DMS153 (cell line): ENCODE measurements at places on chromosomes 16 and 17.

DNA sequence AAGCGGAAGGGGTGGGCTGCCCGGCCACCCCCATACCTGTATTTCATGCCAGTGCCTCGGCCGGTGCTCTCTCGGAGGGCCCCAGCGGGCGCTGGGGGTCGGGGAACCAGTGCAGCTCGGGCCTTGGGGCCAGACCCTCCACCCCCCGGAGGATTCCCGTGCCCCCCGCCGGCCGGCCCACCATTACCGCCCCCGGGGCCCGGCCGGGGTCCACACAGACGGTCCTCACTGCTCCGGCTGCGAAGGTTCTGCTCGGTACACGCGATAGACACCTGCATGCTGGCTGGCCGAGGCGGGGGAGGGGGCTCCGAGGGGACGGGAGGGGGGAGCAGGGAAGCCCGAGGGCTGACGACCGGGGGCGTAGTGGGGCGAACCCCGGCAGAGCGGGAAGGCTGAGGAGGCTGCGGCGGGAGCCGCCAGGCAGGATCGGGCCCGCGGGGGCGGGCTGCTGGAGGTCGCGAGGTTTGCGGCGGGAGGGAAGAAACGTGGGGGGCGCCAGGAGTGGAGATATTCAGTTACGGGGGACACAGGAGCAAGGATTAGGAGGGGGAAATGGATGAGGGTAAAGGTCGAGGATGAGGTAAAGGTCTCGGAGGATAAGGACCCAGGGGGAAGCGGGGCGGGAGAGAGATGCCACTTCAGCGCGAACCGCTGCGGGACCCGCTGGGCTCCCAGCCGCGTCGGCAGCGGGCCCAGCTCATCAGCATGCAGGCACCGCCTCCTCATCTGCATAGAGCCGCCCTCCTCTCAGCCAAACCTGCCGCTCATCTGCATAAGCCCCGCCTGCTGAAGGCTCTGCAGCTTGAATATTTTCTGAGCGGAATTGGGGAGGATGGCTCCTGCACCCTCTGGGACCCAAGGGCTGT, at the start of gene KCNAB3:
KCNAB3 (minus strand) TSS at position 699 of the 866 bp plus-strand sequence; CDS start at position 278, 421 bp downstream.
- peak; percentile 20 for DNase-seq

- no peak for DNase-seq
Measured at GRCh38 chr17:67617304-67617899, 100.3 kb upstream of the NOL11 start.

DNA sequence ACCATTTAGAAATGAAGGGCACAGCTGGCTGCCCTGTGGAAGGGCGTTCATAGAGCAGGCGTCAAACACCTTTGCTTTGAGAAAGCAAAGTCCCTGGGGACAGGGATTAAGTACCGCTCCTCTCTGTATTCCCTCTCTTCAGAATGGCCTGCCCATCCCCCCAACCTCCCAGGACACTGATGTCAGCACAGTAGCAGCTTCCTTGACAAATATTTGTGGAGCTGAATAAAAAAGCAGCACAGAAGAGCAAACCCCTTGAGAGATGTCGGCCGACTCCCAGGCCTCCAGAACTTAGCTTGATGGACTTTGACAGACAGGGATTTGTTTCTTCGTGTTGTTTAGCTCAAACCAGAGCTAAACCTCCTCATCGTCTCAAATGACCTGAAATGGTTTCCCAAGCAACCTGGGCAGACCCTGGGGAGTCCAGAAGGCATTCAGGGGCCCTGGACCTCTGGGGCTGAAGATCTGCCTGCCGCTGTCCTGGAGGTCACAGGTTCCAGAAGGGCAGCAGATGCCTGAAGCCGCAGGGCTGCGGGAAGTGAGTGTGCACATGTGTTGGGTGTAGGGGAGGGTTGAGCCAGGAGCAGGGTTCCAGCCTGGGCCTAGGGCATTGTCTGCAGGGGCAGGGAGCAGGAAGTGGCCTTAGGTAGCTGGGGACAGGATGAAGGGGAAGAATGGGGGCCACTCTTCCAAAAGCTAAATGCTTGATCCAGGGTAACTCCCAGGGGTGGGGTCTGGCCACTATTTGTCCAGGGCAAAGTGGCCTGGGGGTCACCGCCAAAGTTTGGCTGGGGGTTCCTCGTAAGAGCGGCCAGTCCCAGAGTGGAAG, 42.3 kb upstream of the NKD1 start:
- peak; percentile 77 for DNase-seq

- DNase-seq = no peak
Measured at GRCh38 chr17:5798094-5798493, 213.8 kb upstream of the NLRP1 start.

DNA sequence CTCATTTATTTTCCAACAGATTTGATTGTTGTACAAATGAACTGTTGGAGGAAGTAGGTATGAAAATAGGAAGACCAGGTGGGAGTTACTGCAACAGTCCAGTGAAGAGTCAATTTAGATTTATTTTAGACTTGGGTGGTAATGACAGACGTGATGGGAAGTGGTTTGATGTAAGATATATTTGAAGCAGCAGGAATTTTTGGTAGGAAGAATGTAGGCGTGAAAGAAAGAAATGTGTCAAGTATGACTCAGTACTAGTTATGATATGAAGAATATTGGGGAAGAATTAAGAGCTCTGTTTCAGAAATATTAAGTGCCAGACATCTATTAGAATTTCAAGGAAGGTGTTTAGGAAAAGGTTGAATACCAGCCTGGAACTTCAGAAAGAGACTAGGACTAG, 247.9 kb upstream of the AXIN2 start:
- DNase-seq = no peak

DNA sequence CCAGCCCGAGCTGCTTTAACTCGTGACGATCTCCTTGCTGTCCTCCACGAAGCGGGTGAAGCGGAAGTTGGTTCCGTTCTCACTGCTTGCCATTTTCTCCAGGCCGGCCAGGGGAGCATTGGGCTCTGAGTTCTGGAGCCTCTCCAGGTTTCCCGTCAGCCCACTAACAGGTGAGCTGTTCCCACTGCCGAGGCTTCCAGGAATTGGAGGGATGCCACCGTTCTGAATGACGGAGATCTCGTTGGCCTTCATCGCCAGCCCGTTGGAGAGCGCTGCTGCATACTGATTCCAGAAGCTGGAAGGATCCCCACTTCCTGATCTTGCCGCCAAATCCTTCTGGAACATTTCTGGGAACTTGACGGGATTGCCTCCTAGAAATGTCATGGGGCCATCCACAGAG, 14.0 kb downstream of the SALL1 start:
- DNase-seq = no peak

- DNase-seq = no peak
Measured at GRCh38 chr17:39325528-39326240, 75.7 kb downstream of the FBXL20 start.
